ENCODE measurements at places on chromosomes 12 and 14. TPM values are rescaled to one million over a fixed set of nuclear protein-coding genes. Genes with fewer than 3 reads are reported as not detected.

GRCh38 chr14:99225436-99226203, 46.4 kb downstream of the BCL11B start:
- no peak for DNase-seq

GRCh38 chr12:50672158-50672557, 91.7 kb upstream of the ATF1 start:
- no peak for DNase-seq

DNA sequence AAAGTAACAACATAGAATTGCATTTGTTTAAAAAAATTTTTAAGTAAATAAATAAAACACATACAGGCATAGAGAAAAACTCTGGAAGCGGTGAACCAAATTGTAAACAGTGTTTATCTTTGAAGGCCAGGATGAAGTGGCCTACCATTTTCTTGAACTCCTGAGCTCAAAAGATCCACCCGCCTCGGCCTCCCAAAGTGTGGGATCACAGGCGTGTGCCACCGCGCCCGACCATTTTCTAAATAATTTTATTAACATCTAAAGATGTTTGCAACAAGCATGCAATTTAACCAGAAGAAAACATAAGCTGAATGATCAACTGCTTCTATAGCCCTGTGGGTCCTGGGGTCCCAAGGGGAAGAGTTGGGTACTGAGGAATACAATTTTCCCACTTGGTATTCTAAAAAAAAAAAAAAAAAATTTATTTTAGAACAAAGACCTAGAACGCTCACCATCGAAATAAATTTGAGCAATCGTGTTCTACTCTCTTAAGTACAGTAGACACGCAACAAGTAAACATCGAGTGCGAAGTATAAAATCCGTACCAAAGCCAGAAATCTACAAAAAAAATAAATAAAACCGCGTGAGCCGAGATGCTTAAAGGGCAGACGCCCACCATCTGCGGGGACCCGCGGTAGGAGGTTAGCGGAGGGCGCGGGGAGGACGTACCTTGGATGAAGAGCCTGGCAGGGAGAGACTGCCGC, 484 bp downstream of the MIS18BP1 start:
- DNase-seq = no peak

RITA1 gene
- 8.3 TPM for total RNA-seq

OLR1 gene
- 18.1 TPM for total RNA-seq

DNA sequence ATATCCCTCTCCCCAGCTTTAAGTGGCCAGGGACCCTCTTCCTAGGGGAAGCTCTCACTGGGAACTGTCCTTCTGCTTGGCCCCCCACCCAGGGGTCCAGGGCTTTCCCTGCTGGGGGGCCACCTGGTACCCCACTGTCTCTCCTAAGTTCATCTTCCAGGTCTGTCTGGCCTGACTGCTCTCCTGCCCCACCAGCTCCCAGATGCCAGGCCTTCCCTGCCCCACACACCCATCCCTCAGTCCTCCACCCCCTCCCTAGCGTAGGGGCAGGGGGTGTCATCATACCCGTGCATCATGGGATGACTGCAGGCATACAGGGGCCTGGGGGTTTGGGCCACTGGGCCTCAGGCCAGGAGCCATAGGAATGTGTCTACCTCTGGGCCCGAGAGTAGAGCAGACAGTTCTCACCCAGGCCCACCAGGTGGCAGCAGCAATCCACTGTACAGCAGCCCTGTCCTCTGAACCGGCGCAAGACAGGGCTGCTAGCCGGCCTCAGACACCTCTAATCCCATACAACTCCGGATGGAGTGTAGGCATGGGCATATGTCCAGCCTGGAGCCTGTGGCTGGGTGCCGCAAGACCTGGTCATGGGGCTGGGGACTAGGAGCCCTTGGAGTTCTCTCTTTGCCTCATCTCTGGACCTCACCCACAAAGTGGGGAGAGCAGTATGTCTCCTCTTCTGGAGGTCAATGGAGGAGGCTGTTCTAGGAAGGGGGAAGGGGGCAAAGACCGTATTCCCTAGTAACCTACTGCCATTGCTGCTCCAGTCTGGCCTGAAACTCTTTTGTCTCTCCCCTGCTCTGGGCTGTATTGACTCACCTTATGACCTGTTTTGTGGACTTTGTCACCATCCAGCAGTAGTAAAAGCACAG, 10.0 kb upstream of the SMARCD1 start:
- DNase-seq = peak; percentile 66

GRCh38 chr14:94110552-94111181, at the start of gene IFI27:
Gene IFI27, plus strand, starts transcription at chr14:94110736.
- peak; percentile 59 for DNase-seq

Data from tibial nerve (tissue), 4 donors.